ENCODE measurements at places on chromosomes 11 and 22.

DNA sequence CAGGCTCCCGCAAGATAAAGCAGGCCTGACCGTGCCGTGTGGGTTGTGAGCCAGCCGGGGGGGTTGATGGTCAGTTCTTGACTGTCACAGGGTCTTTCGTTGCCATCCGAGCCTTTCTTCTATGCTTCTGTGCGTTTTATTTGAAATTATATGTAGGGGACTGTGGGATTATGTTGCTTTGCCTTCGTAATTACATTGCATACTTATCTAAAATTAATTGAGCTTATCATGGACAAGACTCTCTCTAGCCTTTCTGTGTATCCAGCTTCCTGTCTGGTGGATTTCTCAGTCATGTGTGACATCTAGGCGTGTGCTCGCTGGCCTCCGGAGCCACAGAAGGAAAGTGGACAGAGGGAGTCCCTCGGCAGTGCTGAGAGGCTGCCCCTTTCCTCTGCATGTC lies 93.2 kb downstream of the TBC1D22A start:
- no peak for DNase-seq

GRCh38 chr11:110184456-110184855 lies 91.3 kb downstream of the ZC3H12C start:
- DNase-seq, result no peak

- DNase-seq, result no peak
Observed at GRCh38 chr11:1810761-1811160, 24.0 kb upstream of the SYT8 start.

DNA sequence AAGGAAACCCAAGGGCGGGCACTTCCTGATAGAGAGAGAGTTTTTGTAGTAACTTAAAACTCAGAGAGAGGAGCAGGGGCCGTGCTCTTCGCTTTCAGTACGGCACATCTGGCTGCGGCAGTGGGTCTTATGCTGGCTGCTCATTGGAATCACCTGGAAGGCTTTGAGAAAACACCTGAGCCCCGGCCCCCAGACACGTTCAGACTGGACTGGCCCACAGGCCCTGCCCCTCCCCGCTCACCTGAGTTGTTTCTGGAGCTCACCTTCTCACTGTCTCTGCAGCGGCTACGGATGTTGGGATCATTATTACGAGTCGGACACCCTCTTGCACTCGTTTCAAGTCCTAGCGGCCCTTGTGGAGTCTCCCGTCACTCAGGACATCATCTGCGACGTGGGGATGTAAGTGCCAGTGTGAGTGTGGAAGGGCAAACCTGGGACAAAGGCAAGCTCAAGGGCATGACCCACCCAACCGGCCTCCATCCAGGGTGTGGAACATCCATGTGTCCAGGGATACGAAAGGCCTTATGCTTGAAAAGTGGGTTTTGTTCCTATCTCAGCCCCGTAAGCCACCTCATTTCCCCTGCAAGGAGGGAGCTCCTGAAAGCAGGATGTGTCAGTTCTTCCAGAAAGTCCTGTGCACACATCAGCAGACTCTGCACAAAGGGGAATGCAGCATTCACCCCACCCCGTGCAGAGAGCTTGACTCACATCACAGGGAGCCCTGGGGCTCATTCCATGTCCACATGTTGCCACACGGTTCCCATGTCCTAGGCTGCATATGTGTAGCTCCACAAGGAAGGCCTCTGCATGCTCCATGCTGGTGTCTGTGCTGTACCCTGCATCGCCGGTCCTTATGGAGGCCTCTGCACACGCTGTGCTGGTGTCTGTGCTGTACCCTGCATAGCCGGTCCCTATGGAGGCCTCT lies 5.4 kb downstream of the NADSYN1 start:
- no peak for DNase-seq

- DNase-seq, result no peak
Observed at GRCh38 chr11:117309310-117309709, 6.7 kb downstream of the BACE1 start.

DNA sequence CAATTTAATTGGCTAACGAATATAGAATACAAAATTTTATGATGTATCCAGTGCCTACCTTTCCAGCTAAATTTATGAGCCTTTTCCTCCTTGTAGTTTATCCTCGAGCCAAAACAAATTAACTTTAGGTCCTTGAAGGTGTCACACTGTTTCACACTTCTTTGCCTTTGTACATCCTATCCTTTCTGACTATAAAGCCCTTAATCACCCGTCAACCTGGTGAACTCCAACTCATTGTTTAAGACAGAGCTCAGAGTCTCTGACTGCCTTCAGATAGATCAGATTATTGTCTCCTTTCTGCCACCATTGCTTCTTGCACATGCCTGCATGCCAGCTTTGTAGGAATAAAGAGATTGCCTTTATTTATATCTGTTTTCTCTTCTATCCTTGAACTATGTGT lies 58.8 kb downstream of the CNTN5 start:
- no peak for DNase-seq

GRCh38 chr11:117315285-117316196 lies 515 bp downstream of the BACE1 start:
- DNase-seq, result no peak

DNA sequence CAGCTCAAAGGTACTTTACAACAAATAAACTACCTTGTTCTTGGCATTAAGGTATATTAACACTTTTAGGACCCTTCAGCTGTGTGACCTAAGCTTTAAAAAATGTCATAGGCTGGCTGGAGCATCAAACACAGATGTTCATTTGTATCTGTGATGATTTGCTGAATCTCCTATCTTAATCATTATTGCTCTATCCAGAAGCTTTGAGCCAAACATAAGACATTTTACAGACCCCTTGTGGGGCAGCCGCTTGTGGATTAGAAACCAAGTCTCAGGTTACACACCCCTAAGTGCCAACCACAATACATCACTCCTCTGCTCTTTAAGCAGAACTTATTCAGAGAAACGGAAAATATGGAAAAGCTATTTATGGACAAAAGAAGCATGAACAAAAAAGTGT lies 394.2 kb upstream of the CCDC90B start:
- DNase-seq, result no peak

DNA sequence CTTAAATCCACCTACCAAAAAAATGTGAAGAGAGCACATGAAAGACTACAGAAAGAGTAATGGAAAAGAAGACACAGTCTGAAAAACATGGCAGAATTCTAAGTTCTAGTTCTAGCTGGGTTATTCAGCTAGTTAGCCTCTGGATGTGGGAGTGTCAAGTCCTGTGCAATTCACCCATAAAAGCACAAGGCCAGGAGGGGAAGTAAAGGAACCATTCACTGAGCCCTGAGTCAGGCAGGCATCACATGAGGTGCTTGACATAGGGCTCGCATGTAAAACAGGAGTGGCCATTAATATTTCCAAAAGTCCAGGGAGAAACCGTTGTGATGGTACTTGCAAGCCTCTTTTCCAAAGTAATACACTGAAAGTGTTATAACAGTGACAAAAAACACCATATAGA lies 103.7 kb downstream of the GAB2 start:
- DNase-seq, result no peak

GRCh38 chr11:43358279-43358800 lies 380 bp upstream of the TTC17 start:
- DNase-seq, result no peak

DNA sequence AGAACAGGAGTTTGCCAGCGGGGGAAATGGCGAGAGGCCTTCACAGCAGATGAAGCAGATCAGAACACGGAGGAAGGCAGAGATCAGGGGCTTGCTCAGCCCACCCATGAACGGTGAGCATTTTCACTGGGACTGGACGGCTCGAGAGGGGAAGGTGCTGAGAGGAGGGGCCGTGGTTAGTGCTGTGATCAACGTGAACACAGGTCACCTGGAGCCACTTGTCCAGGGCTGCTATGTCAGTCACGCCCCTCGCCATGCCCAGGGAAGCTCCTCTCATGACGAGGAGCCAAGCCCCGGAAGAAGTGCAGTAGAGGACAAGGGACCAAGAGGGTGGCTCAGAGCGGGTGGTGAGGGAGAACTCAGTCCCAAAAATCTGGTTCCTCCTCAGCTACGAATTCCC lies 7.0 kb downstream of the PLA2G6 start:
- DNase-seq, result no peak

- no peak for DNase-seq
Observed at GRCh38 chr11:73854680-73855079, 22.0 kb downstream of the COA4 start.

DNA sequence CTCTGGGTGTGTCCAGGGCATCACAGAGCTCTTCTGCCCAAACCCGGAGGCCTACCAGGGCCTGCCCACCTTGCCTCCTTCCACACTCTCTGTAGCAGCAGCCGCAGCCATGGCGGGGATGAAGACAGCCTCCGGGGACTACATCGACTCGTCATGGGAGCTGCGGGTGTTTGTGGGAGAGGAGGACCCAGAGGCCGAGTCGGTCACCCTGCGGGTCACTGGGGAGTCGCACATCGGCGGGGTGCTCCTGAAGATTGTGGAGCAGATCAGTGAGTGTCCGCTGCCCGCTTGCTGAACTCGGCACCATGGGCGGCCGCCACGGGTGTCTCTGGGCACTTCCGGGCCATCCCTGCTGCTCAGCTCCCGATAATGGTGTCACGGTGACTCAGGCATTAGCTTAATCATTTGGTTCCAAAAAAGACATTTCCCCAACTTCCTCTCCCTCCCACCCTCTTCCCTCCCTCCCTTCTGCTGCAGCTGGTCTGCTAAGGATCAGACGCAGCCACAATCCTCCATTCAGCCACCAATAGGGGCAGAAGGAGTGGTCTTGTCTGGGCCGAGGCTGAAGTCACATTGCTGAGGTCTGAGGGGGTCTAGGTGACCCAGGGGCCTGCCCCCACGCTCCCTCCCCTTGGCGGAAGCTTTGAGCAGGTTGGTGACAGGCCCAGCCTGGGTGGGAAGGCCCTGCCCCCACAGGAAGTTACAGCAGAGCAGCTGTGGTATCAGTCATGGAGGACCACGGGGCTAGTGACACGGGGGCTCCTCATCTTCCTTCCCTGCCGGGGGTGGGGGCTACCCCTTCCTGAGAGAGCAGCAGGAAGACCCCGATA lies 950 bp downstream of the FERMT3 start:
- DNase-seq, result no peak

GRCh38 chr11:34493468-34493867 lies 20.1 kb downstream of the ELF5 start:
- no peak for DNase-seq

DNA sequence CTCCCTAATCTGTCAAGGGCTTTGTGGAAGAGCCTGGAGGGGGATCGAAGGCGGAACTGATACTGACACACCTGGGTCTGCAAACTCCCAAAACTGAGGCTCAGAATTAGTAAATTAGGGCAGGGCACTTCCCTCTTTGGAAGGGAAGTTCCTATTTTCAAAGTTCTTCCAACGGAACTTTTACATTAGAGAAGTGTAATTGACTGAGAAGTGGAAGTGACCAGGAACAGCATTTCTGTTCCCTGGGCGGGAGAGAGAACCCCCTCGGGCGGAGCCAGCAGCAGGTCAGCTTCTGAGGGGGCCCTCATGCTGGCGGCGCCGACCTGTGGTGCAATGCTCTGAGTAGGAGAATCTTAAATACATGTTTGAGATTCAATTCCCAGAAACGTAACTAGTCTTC lies 1.1 kb upstream of the CBL start:
- no peak for DNase-seq

- no peak for DNase-seq
Observed at GRCh38 chr22:33737662-33738061, 182.6 kb downstream of the LARGE1 start.

DNA sequence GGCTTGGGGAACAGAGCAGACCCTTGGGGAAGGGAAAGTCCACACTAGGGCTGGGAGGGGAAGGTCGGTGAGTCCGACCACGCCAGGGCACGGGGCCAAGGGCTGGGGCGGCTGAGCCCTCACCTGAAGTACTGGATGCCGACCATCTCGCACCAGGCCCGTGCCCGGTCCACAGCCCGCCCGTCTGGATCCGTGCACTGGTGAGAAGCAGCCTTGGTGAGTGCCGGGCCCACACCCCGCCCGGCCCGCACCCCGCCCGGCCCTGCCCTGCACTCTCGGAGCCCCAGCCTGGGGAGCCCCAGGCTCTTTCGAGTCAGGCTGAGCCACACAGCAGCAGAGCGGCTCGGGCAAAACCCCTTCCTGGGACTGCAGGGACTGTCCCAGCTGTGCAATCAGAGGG lies 1.9 kb upstream of the BAIAP2L2 start:
- no peak for DNase-seq

DNA sequence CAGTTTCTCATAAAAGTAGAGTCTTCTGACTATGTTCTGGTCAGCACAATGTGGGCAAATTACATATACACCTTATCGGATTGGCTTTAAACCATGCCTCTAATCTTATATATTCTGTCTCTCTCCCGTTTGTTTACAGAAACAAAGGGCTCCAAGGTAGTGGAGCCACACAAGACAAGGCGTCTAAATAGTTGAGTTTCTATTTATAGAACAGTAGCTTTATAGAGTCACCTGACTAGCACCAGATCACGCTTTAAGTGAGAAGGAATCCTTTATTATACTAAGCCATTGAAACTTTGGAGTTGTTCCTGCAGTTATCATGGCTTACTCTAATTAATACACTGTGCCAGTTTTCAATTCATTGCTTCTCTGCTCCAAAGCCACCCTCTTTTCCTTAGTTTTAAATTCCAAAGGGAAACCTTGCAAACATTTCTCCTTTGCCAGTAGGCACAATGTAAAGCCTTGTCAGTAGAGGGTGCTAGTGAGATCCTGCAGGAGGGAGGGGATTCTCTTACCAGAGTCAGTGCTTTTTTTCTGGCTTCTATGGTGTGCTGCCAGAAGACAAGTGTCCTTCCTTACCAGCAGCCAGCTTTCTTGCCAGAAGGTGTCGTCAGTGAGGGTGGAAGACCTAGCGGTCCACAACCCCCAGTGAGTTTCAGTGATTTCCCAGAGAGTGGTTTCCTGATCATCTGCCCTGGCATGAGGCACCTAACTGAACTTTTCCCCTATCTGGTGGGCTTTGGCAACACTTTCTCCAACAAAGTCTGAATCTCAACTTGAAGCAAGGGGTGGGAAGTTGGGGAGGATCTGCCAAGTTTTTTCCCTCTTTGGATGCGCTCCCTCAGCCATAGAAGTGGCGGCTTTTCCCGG lies 71.7 kb downstream of the RAB38 start:
- DNase-seq, result no peak

DNA sequence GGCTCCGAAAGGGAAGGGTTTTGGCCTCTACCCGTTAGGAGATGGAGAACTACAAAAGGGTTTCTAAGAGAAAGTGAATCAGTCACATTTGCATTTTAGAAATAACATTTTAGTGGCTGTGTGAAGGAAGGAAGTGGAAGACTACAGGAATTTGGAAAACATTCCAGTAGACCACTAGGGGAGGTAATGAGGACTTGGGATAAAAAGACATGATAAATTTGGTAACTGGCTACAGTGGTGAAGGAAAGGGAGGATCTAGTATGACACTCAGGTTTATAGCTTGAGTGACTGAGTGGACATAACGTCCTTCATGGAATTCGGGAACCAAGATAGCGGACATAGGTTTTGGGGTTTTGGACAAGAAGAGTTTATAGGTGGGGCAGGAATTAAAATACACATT lies 7.0 kb upstream of the RRM1 start:
- DNase-seq, result no peak

- no peak for DNase-seq
Observed at GRCh38 chr11:76648061-76648460, 22.5 kb downstream of the LRRC32 start.

- DNase-seq, result no peak
Observed at GRCh38 chr11:133104009-133104744, 428.1 kb downstream of the OPCML start.

- DNase-seq, result no peak
Observed at GRCh38 chr11:118106789-118107335, 20.1 kb upstream of the SMIM35 start.

GRCh38 chr11:83120327-83120726 lies 36.6 kb upstream of the PCF11 start:
- DNase-seq, result no peak

- DNase-seq, result no peak
Observed at GRCh38 chr11:104090767-104091166, 54.3 kb downstream of the DDI1 start.

- DNase-seq, result no peak
Observed at GRCh38 chr11:37896016-37896415, 1298.0 kb upstream of the RAG2 start.

- DNase-seq, result no peak
Observed at GRCh38 chr11:58525037-58525614, 17.2 kb upstream of the OR5B21 start.
